ENCODE measurements at places on chromosomes 13 and 19. TPM values are rescaled to one million over a fixed set of nuclear protein-coding genes. Genes with fewer than 3 reads are reported as not detected.

EDNRB gene
- 0.83 TPM for total RNA-seq

DNA sequence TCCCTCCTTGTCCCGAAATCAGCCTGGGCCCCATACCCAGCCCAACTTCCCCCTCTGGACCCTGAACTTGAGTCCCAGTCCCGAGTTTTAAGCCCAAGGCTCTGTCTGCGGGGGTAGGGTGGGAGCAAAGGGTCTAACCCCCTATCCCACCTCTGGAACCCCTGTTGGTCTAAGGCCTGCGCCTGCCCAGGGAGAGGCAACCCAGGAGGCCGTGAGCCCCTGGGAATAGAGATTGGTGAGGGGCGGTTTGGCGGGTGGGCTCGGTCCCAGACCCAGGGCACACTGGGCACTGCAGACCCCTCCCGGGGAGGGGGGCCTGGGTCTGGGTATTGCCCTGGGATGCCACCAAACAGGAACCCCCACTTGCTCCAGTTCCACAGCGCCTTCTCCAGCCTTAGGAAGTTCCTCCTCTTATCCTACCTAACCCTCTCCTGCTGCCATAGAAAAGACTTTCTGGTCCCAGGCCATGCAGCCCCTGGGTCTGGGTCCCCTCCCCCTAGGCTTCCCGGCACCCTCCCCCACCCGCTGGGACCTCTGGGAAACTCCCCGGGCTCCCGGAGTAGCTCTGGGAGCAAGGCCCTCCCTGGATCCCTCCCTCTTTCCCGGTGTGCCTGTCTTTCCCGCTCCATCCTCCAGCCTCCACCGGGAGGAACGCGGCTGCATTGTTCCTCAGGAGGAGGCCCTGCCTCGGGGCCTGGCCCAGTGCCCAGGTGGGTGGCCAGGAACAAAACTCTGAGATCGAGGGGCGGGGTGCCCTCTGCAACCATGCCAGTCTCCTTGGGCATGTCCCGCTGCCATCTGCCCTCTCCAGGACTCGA is 33.6 kb upstream of the NANOS3 start:
- peak; percentile 93 for DNase-seq

- DNase-seq, result no peak
Measured at GRCh38 chr19:16661480-16662034, 618 bp downstream of the TMEM38A start.

RNF6 gene
- 63.5 TPM for total RNA-seq

Measured in mammary epithelial cell (primary cell).